Fibroblast of skin of back (primary cell): ENCODE measurements at places on chromosomes 3 and 15.
A peak's percentile ranks its signal among the peaks of the same experiment; 100 is the strongest.

DNA sequence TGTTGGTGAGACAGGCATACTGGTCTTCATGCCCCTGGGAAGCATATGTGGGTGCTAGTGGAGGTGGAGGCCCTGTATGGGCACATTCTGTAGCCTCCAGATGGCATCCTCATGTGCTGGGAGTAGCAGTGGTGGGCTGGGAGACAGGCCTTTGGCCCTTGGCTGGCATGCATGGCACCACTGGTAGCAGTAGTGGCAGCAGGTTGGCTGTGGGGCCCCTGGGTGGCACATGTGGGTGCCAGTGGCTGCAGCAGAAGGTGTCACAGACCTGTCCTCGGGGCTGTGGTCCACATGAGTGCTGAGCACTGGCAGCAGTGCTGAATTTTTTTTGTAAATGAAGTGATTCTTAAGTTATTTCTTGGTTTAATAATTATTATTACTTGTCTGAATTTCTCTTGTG lies 71.2 kb downstream of the TNFAIP8L3 start:
- DNase-seq, result no peak

DNA sequence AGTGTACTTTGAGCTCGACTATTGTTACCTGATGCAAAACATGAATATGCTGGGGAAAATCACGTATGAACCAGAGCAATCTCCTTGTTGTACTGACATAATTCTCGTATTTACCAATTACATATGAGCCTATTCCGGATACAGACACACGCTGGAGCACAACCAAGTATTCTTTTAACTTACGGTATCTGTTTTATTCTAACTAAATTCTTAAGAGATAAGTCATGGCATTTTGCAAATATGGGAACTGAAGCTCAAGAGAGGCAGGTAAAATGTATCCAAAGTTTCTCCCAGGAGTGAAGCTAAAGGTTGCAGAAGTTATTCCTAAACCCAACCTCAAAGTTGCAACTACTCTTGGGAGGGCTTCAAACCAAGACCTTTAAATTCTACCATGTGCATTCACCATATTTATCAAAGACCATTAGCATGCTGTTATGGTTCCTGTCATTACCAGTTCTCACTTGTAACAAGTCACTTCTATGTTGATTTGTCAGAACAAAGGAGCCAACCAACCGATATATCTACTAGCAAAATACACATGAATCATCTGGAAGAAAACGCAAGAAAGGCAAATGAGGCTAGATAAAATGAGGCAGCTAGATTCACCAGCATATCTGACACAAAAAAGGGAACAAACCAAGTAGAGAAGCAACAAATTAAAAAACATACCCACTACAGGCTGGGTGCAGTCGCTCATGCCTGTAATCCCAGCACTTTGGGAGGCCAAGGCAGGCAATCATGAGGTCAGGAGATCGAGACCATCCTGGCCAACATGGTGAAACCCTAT lies 17.8 kb downstream of the TBL1XR1 start:
- DNase-seq, result no peak

DNA sequence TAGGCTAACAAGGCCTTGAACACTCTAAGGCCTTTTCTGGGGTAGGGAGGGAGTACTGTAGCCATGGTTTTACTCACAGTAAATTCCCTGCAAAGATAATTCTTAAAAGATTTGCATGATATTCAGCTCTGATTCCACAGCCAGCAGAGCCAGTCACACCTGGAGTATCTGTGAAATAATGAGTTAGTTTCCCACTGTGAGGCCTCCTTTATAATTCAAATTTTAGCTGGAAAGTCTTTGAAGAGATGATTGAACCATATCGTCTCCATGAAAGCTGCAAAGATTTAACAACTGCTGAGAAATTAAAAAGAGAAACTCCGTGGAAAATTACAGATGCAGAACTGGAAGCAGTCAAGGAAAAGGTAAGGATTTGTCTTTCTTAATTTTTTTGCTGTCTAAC lies 32.3 kb upstream of the DUT start:
- DNase-seq, result no peak

DNA sequence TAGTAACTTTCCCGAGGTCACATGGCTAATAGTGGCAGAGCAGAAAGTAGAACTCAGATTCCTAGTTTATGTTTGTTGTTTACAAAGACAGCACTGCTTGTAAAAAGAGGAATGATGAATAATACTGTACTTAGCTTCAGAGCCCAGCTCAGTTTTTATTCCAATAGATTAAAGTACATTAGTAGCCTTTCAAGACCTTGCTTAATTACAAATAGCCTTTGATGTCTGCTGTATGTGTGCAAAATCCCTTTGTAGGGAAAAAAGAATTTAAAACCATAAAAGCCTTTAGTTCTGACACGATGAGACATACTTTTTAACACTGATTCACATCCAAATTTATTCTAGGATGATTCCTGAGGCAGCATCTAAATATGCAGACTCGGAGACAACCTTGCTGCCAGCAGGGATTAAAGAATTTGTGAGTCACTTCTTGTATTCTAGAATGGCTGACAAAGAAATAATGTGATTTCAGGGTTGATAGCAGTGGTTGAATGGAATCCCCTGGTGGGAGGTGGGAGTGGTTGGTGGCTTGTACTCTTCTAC lies 324.2 kb upstream of the TGFBR2 start:
- DNase-seq, result peak; percentile 96

DNA sequence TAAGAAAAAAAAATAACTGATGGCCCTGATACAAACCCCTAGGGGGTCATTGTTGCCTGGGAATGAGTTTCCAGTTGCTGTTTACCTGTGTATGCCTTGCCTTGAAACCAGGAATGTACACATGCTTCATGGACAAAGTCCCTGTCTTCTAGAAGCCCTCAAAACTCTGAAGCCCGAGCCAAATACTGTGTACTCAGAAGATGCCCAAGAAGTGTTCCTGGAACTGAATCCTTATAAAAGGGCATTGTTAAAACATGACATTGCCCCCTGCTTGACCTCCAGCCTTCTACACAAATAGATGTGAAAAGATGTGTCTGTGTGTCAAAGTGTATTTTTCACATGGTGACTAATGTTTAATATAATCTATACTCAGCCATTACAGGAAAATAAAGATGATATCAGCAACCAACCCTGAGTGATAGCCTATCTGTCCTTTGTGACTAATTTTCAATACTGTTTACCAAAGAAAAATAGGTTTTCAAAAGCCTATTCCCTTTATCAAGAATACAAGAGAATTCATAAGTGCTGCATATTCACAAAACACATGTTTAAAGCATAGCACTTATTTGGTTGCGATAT lies 325.9 kb downstream of the MECOM start:
- no peak for DNase-seq

GRCh38 chr3:110494093-110494490 lies 577.5 kb upstream of the NECTIN3 start:
- DNase-seq, result no peak

GRCh38 chr3:7201784-7202183 lies 340.9 kb downstream of the GRM7 start:
- DNase-seq, result no peak

DNA sequence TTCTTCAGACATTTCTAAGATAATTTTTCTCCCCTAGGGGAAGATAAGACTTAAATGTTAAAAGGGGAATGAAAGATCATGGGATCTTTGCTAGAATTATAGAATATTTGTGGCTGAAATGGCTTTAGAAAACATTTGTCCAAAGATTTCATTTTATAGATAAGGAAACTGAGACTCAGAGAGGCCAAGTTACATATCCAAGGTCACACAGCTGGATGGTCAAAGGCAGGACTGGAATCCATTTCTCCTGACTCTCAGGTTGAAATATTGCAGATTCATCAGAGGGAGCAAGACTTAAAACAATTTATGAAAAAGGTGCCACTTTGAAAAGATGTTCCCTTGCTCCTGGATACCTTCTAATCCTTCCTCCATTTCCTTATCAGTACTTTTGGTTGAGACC lies 19.5 kb upstream of the LEKR1 start:
- no peak for DNase-seq

GRCh38 chr3:159488602-159489001 lies 500.0 kb upstream of the IL12A start:
- DNase-seq, result no peak

GRCh38 chr3:127194601-127195187 lies 1.8 kb downstream of the PRR23E start:
- DNase-seq, result no peak

GRCh38 chr3:107855710-107856109 lies 235.1 kb downstream of the CD47 start:
- peak; percentile 21 for DNase-seq

DNA sequence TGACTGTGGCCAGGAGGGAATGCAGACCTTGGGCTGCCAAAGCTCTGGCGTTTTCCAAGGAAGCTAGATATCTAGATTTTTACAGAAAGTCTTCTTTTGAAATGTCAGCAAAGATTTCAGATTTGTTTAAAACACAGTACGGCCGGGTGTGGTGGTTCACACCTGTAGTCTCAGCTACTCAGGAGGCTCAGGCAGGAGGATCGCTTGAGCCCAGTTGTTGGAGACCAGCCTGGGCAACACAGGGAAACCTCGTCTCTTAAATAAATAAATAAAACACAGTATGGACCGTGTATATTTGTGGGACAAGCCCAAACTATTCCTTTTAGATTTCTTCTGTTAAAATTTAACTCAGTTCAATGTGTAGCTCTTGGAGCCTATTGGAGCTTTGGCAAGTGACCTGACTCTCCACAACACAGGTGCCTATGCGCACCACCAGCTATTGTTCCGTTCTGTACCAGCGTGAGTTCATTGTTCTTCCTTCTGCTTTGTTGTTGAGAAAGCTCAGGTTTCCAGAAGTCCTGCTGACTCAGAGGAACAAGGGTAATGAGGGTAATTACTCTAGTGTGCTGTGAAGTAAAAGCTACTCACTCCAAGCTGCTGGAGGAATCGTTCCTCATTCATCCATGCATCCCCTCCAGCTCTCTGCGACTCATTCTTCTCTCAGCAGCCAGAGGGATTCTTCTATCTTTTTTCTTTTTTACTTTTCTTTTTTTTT lies 73.1 kb upstream of the SLC6A6 start:
- DNase-seq, result peak; percentile 36

DNA sequence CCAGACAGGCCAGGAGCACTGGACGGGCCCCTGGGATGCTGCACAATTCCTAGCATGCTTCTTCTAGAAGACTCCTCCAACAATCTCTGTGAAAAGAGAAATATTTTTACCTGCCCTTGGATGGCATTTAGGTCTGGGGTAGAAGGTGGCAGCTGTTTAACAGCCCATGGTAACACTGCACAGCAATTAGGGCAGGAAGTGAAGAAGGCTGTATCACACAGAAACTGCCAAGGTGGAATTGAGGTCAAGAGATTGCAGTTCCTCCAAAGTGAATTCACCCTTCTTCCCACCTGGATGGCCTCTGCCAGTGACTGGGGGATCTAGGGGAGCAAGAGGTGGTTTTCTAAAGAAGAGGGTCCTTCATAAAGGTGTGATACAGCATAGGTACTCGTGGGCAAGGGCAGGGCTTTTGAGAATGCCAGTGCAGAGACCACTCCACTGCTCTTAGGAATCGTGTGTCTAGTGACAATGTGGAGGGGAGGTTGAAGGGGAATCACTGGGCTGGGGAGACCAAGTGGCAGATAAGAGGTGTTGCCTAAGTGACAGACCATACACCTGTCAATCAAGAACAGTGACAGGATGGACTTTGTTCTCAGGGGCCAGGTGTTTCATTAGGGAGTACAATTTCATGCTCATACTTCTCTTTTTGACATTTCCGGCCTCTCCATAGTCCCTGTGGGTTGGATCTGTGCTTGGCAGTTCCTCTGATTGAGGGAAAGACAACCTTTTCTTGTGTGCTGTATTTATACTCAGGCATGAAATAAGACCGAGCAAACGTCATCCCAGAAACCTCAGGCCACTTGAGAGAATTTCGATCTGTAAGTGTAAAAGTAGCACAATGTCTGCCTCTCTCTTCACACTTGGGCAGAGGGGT lies 83.5 kb upstream of the BCL6 start:
- no peak for DNase-seq

DNA sequence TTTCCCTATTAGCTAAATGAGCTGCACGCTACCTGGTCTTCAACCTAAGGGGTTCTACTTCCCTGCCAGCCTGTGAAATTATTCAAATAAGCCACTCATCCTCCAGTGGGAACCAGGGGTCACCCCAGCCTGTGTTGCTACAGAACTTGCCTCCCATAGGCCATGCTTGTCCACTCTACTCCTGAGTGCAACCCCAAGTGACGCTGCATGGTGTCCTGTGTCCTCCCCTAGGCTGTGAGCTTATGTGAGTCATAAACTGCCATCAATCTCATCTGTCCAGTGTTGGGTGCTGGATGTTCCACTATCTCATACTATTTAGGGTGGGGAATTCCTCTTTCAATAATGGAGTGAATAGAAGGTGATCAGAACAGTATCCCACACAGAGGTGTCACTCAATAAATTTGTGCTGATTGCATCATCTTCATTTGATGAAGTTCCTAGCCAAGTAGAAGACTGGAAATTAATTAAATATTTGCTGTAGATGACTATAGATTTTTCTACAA lies 49.8 kb upstream of the SSR3 start:
- DNase-seq, result no peak

GRCh38 chr3:14799146-14799545 lies 19.6 kb upstream of the FGD5 start:
- DNase-seq, result no peak

GRCh38 chr3:945738-946137 lies 147.1 kb upstream of the CNTN6 start:
- DNase-seq, result no peak

DNA sequence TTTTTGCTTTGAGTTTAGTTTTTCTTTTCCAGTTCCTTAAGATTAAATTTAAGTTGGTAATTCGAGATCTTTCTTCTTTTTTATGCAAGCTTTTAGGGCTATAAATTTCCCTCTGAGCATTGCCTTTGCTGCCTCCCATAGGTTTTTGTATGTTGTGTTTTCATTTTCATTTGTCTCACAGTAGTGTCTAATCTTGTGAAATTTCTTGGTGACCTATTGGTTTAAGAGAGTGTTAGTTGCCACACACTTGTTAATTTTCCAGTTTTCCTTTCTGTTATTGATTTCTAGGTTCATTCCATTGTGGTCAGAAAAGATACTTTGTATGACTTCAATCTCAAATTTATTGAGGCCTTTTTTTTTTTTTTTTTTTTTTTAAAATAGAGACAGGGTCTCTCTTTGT lies 18.3 kb upstream of the IL20RB start:
- no peak for DNase-seq

- DNase-seq, result no peak
Measured at GRCh38 chr3:13764161-13764560, 115.7 kb downstream of the WNT7A start.

DNA sequence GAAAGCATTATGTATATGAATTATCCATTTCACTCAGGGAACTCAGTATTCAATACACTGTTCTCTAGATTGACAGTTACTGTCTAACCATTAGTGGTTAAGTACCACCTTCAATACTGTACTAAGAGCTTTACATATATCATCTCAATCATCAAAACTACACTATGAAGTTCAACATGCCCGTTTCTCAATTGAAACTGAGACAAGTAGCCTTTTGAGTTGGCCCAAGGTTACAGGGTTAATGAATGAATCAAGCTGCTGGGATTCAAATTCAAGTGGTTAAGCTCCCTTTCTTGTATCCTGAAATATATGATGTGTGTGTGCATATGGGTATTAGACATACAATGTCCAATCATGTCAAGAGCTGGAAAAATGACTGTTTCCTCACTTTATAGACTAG lies 5.8 kb downstream of the TASOR start:
- DNase-seq, result no peak
